Stimulated activated naive B cell treated with anti-CD40 and anti-IgM and Interleukin-4, amounts not matched to agents 10 μg/mL and 1 μg/mL and 100 μg/mL, for 72 hours (primary cell): ENCODE measurements at places on chromosomes 5 and 9.
A peak's percentile ranks its signal among the peaks of the same experiment; 100 is the strongest.

- H3K36me3 ChIP-seq: peaks cover 2% of the 10 kb centered on the region
- H3K27me3 ChIP-seq: peaks cover 3% of the 10 kb centered on the region
- H3K4me1 ChIP-seq: peaks cover 6% of the 10 kb centered on the region
- DNase-seq: no peak
Observed at GRCh38 chr5:66529182-66529581, 67.0 kb upstream of the MAST4 start.

DNA sequence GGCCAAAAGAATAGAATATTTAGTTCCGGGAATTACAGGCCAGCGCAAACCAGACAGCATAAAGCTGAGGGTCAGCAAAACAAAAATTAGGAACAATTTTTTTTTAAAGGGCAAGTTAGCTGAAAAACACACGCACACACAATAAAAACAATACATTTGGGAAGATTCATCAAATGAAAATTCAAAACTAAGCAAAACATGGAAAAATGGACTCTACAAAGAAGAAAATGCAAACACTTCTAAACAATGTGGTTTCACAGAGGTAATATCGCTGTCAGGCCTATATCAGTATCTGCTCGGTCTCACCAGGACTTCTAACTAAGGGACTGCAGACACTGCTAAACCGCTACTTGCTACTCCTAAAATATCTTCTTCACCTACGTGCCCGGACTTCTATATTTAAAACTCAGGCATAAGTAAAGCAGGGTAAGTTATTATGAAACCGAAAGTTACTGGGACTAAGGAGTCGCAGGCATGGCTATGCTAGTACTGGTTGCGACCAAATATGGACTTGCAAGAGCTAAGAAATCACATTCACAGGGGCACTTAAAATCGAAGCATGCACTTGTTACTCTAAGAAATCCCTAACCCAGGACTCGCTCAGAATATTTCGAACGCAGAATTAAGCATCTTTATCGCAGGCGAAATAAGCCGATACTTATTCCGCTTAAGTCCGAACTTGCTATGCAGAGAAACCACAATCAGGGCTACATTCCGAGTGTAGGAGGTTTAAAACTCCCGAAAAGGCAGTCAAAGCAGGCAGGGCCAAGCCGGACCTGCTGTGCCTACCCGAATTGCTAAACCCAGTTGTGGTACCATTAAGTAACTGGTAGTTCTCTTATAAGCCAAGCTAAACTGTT, 2.3 kb downstream of the ANXA2R start:
- DNase-seq: peak; percentile 34
- peak overlapping the region; percentile 82 for H3K4me3 ChIP-seq
- no peaks in the 10 kb centered on the region for H3K27me3 ChIP-seq
- H3K36me3 ChIP-seq: no peaks in the 10 kb centered on the region
- H3K4me1 ChIP-seq: peaks cover 31% of the 10 kb centered on the region
- peak overlapping the region; percentile 90 for H3K27ac ChIP-seq

DNA sequence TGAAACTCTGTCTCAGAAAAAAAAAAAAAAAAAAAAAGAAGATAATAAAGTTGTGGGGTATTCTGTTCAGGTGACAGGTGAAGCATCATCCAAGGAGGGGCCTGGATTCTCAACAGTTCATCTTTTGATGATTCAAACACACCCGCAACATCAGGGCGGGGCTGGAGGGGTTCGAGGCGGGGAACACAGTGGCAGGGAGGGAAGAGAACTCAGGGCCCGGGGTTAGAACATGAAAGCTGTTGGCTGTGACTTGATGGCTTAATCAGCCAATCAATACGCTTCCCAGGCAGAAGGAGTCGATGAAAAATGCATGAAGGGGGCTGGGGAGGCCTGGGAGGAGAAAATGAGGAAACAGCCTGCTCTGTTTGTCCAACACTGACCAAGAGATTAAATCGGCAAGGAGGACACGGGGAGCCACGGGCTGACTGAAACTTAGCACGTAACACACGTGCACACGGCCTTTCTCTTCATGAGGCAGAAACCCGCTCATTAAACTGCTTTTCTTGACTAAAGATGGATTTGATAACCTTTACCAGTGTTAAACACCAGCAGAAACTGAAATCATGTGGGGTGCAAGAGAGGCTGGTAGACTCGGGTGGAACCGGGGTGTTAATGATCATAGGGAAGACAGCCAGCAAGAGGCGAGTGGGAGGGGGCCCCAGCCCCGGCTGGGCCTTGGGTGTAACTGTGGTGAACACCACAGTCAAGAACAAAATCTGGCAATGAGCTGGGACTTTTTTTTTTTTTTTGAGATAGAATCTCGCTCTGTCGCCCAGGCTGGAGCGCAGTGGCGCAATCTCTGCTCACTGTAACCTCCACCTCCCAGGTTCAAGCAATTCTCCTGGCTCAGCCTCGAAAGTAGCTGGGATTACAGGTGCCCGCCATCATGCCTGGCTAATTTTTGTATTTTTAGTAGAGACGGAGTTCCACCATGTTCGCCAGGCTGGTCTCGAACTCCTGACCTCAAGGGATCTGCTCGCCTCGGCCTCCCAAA, 105.7 kb upstream of the RAPGEF1 start:
- DNase-seq: no peak
- H3K27ac ChIP-seq: no peak overlapping the region
- H3K4me3 ChIP-seq: no peak overlapping the region
- H3K27me3 ChIP-seq: peaks cover 10% of the 10 kb centered on the region
- H3K36me3 ChIP-seq: no peaks in the 10 kb centered on the region

GRCh38 chr9:15271403-15271802, 35.6 kb downstream of the TTC39B start:
- no peak overlapping the region for H3K4me3 ChIP-seq
- H3K27me3 ChIP-seq: no peaks in the 10 kb centered on the region
- H3K27ac ChIP-seq: no peak overlapping the region
- no peaks in the 10 kb centered on the region for H3K36me3 ChIP-seq
- no peak for DNase-seq
- H3K4me1 ChIP-seq: no peaks in the 10 kb centered on the region

- no peaks in the 10 kb centered on the region for H3K4me1 ChIP-seq
- no peak overlapping the region for H3K27ac ChIP-seq
- no peak for DNase-seq
- no peaks in the 10 kb centered on the region for H3K36me3 ChIP-seq
- no peaks in the 10 kb centered on the region for H3K27me3 ChIP-seq
- no peak overlapping the region for H3K4me3 ChIP-seq
Observed at GRCh38 chr5:18010053-18010452, 375.8 kb downstream of the TAF11L14 start.

- peaks cover 4% of the 10 kb centered on the region for H3K27me3 ChIP-seq
- DNase-seq: peak; percentile 17
- no peak overlapping the region for H3K27ac ChIP-seq
- H3K36me3 ChIP-seq: no peaks in the 10 kb centered on the region
- peaks cover 7% of the 10 kb centered on the region for H3K4me1 ChIP-seq
Observed at GRCh38 chr5:74201334-74202081, 439.0 kb downstream of the ENC1 start.
